LoVo (cell line): ENCODE measurements at places on chromosomes 3 and 15.
A peak's percentile ranks its signal among the peaks of the same experiment; 100 is the strongest.

DNA sequence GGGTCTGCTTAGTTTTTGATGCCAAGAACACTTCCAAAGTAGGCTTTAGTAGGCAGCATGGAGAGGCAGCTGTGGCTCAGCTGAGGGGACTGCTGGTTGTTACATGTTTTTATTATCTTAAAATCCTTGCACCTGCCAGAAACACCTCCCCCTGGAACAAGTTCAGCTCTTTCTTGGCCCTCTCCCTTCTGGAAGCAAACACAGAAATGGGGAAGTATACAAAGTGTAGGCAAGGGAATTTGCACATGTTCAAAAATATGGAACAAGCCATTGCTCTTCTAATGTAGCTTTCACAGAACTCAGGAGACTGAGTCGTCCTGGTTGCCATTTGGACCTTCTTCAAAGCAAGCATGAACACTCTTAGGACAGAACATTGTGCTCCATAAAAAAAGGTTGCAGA is 169.1 kb upstream of the SEMA6D start:
- no peak for DNase-seq

DNA sequence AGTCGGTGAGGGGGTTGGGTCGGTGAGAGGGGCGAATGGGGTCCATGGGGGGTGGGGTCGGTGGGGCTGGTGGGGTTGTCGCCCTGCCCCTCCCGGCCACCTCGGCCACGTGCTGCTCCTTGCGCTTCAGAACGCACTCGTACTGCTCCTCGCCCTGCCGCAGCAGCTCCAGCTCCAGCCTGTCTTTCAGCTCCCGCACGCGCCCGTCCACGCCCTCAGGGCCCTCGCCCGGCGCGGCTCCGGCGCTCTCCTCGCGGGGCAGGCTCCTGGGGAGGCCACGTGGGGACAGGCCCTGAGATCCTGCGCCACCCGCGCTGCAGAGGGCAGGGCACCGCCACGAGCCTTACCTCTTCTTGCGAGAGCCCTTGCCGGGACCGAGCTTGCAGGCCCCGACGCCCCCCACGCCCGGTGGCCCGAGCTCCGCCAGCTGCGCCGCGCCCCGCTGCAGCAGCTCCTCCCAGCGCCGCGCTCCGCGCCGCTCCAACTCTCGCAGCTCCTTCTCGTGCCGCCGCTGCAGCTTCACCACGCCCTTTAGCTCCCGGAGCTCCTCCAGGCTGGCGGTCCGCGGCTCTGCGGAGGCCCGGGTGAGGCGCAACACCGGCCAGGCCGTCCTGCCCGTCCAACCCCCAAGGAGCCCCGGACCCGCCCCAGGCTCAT is 8.2 kb upstream of the ANKRD63 start:
- DNase-seq: peak; percentile 75

- DNase-seq: no peak
Measured at GRCh38 chr15:25345943-25346342, 92.9 kb downstream of the UBE3A start.

DNA sequence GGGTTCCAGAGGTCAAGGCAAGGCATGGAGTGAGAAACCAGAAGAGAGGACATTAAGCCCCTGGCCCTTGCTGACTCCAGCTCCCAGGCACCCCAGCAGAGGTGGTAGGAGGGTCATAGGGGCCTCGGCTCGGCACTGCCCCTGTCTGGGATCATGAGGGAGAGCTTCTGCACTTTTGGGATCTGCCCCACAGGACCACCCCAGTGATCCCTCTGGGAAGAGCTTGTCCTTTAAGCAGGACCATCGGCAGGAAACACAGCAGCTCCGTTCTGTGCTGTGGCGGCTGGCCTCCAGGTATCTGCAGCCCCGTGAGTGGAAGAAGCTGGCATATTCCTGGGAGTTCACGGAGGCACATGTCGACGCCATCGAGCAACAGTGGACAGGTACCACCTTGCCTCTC is 35.5 kb downstream of the ANKDD1A start:
- no peak for DNase-seq

- DNase-seq: no peak
Measured at GRCh38 chr3:46516521-46516920, 18.7 kb downstream of the RTP3 start.

DNA sequence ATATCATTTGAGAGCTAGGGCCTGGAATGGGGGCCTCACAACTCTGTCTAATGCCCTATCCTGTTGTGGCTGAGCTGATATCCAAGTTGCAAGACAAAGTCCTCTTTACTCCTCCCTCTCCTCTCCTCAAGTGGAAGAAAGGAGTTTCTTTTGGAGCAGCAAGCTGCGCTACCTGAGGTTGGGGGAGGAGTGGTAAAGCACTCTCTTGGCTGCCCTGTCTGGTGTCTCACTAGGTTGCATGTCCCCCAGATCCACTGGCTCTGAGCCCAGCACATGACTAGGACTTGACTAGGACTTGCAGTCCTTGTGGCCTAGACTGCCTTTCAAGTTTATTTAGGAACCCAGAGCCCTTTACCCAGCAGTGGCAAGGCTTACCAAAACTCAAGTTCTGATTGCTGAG is 141.1 kb upstream of the SETMAR start:
- DNase-seq: no peak

- DNase-seq: peak; percentile 88
Measured at GRCh38 chr3:57169872-57170623, 4.9 kb upstream of the IL17RD start.

GRCh38 chr15:32905481-32905880 is 187.7 kb downstream of the GREM1 start:
- DNase-seq: no peak

- DNase-seq: no peak
Measured at GRCh38 chr3:18351069-18351628, 74.0 kb downstream of the SATB1 start.

DNA sequence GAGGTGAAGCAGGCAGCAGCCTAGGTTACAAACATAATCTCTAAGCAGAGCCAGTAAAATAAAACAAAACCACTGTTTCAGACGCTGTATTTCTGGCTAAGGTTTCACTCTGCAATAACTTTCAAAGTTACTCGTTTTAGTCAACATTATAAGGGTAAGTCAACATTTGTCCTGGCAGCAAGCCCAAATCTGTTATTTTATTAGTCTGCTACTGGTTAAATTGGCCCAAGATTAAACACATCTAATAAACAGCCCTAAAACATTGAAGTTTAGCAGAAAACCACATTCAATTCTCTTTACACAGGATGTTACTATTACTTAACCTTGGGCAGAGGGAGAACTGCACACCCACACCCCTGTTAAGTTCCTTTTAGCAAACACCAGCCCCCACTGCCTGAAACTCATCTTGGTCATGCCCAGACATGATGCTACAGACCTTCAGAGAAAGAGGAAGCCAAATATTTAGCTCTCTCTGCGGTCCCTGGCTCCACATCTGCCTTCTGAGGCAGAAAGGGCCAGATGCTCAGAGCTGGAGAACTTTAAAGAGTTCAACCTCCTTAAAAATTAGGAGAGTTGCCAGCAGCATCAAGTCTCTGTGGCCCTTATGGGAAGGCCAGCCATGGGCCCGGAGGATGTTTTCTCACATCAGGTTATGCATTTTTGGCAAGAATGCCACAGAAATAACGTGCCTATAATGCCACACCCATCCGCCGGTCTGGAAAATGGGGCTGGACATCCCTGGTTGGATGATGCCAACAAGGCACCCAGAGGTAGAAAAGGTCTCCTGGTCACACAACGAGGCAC is 17.9 kb downstream of the ARHGEF3 start:
- DNase-seq: peak; percentile 76

DNA sequence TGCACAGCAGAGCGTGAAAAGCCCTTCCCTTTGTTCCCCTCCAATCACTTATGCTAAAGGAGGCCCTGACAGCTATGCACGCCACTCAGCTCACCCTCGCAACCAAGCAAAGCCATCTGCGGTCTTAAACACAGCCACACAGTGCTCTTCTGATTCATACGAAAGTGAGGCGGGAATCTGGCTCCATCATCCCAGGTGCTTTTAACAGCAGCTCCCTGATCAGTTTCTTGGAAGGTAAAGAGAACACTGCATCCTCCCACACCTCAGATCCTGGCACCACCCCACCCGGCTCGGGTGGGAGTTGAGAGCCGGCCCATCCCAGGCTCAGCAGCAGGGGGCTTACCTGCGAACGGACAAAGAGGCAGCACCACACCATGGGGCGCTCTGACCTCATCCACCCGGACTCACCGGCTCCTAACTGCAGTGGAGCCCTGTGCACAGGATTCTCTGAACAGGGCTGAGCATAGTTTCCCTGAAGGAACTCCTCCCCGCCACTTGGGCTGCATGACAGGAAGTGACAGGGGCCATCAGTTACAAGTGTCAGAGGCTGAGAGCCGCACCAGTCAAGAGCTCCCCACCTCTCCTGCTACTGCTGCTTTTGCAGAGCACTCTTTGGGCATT is 114.3 kb upstream of the ARHGEF3 start:
- no peak for DNase-seq

DNA sequence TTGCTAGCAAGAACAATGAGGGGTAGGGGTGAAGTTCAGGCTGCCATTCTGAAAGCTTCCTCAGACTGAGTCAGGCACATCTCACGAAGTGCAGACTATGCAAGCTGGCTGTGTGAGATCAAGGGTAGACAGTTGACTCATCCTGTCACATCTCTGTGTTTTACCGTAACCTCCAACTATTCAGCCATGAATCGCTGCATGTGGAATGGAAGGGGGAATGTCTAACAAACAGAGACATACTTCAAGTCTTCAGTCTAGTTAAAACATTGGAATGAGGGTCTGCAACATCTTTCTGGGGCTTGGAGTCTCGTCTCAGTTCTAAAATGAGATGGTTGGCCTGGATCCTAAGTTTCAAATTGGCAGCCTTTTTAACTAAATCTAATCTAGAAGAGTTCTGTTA is 25.9 kb downstream of the AGTR1 start:
- DNase-seq: no peak

- DNase-seq: no peak
Measured at GRCh38 chr3:15556512-15556911, 35.0 kb upstream of the COLQ start.

GRCh38 chr3:113771993-113772392 is 25.2 kb downstream of the ATP6V1A start:
- DNase-seq: no peak

- DNase-seq: no peak
Measured at GRCh38 chr3:66858656-66859381, 139.3 kb upstream of the KBTBD8 start.

GRCh38 chr3:115470254-115470653 is 153.1 kb upstream of the GAP43 start:
- no peak for DNase-seq

- peak; percentile 26 for DNase-seq
Measured at GRCh38 chr3:151925876-151926275, 52.4 kb downstream of the SUCNR1 start.

- no peak for DNase-seq
Measured at GRCh38 chr3:109631897-109632296, 294.6 kb upstream of the DPPA4 start.

DNA sequence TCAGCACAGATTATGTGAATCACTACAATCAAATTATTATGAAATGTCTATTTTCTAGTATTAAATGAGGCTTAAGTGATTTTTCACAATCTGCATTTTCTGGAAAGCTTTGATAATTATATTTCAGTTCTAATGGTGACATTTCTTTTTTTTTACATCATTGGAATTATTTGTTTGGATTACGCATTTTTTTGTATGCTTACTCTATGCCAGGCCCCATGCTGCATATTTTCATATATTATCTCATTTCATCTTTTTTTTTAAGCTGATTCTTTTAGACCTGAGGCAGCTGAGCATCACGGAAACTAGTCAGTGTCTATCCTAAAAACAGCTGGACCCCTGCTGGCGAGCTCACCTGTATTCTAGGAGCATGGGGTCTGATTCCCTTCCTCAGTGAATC is 31.1 kb downstream of the SLCO3A1 start:
- no peak for DNase-seq

- DNase-seq: no peak
Measured at GRCh38 chr15:98703126-98703685, 54.9 kb downstream of the IGF1R start.

- no peak for DNase-seq
Measured at GRCh38 chr15:53400986-53401385, 358.5 kb downstream of the WDR72 start.

DNA sequence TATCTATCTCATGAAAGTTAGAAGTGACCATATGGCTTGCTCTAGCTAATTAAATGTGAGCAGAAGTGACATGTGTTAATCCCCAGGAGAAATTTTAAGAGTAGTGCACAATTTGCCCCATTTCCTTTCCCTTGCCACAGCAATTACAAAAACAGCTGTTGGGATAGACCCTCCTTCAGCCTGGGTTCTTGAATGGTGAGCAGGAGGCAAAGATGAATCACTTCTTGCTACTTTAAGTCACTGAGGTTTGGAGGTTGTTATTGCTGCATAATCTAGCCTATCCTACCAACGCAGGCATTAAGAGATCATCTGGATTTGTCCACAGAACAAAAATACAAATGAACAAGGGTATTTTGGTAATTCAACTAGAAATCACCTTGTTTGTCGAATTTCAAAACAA is 51.7 kb upstream of the CAPN7 start:
- no peak for DNase-seq

DNA sequence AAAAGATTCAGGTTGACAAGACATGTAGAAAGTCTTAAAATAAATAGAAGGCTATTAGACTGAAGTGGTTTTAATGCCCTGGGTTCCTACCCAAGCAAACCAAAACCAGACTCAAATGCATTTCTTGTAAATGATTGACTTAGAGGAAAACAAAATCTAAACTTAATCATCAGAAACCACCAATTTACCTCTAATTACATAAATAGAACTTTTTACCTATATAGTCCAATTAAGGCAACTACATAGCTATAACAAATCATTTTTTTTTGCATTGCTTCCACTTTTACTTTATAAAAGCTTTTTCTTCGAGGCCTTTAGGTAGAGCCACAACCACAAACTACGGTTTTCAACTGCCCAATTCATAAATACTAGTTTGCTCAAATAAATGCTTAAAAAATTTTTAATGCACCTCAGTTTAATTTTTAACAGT is 231.3 kb upstream of the ARHGEF26 start:
- DNase-seq: no peak

- DNase-seq: no peak
Measured at GRCh38 chr3:136939489-136939888, 18.3 kb upstream of the IL20RB start.

DNA sequence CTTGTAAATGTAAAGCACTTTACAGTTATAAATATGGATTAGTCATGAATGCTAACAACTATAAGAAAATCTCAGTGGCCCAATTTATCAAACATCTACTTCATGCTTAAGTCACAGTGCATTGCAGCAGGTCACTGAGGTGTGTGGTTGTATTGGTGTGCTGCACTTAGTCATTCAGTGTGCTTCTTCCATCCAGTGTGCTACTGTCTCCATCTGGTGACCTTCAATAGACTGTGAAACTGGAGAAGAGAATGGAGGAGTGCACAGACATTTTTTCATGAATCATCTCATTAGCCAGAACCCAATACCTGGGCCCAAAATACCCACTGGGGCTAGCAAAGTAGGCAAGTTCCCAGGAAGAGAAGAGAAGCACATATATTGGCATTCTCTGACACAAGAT is 199.6 kb downstream of the SHOX2 start:
- no peak for DNase-seq

DNA sequence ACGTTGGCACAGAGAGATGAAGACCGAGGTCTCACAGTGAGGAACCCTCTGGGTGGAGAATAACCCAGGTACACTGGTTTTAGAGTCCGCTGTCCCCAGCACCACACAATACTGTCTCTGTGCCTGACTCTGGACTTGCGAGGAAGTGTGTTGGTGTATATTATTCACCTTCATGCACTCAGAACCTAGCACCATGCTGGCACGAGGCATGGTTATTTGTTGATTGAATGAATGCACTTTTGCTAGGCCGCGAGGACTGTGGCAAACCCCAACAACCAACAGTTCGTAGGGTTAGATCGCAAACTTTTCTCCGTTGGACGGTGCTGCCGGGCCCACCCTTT is 484 bp upstream of the C3orf52 start:
- no peak for DNase-seq

- no peak for DNase-seq
Measured at GRCh38 chr3:11284011-11284410, 11.8 kb downstream of the ATG7 start.
